ENCODE measurements at places on chromosomes 6 and 20. TPM values are rescaled to one million over a fixed set of nuclear protein-coding genes. Genes with fewer than 3 reads are reported as not detected.

FRMD1 gene
- total RNA-seq: not detected

HLA-DOA gene
- not detected for total RNA-seq

MDFI gene
- total RNA-seq: 48.5 TPM

GRCh38 chr6:37822851-37823682 is 3.5 kb downstream of the ZFAND3 start:
- DNase-seq: no peak

LEMD2 gene
- total RNA-seq: 48.3 TPM

SEMG2 gene
- not detected for total RNA-seq

- no peak for DNase-seq
These were observed 71.3 kb downstream of the ATXN1 start for GRCh38 chr6:16689788-16690607.

DNA sequence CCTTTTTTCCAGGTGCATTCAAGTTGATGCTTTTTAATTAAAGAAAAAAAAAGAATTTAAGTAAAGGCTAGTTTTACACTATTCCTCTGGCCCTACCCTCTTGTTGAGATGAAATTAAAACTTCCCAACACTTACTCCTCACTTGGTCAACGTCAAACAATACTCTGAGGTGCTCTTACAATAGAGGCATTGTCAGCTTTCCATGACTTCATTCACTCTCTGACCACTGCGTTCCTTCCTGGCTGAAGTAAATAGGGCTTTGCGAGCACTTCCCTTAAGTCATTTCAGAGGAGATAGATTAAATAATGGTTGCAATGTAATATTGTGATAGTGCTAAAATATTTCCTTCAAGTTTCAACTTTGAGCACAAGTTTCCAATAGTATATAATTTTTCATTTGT is 229.8 kb upstream of the CEP162 start:
- DNase-seq: no peak

DNA sequence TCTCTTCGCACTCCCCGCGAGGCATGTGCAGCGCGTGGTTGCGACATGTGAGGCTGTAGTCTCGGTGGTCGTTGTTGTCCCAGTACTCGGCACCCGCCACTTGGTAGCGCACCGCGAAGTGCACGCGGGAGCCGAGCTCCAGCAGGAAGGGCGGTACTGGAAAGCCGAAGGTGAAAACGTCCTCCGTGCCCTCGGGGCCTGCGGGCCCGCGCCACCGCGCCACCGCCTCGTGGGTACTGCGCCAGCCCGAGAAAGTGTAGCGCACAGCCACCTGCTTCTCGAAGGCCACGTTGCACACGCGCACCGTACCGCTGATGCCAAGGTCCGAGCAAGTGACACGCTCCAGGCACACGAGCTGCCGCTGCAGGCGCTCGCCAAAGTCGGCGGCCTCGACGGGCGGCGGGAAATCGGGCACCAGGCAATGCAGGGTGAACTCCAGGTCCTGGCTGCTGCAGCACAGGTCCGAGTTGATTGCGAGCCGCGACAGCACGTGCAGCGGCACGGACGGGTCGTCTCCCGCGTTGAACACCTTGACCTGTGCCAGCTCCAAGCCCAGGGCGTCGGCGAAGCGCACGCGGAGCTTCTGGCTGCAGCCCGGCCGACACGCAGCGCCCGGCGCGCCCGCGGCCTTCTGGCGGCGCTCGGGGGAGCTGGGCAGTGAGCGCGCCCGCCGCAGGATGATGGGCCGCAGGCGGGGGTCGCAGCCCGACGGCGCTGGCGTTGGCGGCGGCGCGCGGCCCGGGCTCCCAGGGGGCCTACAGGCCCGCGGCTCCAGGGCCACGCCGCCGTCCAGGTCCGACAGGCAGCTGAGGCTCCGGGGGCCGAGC is 840 bp downstream of the PPP1R3D start:
- DNase-seq: no peak

GRCh38 chr6:130577178-130577919 is 211.5 kb downstream of the TMEM200A start:
- no peak for DNase-seq

- no peak for DNase-seq
These were observed 24.1 kb downstream of the ZHX3 start for GRCh38 chr20:41293269-41294037.

CPNE5 gene
- total RNA-seq: 0.58 TPM

PRKN gene
- 0.07 TPM for total RNA-seq

DNA sequence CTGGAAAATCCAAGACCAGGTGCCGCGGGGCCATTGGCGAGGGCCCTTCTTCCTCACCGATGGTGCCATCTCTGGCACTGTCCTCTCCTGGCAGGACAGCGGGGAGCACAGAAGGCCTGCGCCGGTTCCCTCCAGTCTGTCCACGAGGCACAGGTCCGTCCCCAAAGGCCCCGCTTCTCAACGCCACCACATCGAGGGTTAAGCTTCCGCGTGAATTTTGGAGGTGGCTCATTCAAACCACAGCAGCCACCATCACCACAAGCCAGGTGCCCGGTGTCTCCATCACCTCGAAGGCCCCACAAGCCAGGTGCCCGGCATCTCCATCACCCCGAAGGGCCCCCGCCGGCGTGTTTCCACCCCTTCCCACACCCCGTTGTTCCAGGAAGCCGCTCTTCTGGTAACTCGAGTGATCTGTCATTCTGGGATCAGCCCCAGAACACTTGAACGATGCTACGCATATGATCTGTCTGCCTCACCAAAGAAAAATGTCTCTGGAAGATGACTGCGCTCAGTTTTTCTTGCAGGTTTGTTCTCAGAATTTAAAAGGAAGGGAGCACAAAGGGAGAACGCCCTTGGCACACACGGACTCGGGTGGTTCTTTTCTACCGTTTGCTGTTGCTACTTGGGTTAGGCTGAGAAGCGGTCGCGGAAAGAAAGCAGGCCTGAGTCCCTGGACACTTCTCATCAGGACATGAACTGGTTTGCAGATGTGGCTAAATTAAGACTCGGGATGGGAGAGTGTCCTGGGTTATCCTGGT is 9.9 kb upstream of the KIF25 start:
- no peak for DNase-seq

- DNase-seq: no peak
These were observed 18.5 kb downstream of the GSTA4 start for GRCh38 chr6:52976591-52977035.

- no peak for DNase-seq
These were observed 164.5 kb downstream of the GRM4 start for GRCh38 chr6:33981421-33981820.

- DNase-seq: no peak
These were observed 315.4 kb downstream of the PLCB1 start for GRCh38 chr20:8447262-8448120.

- DNase-seq: no peak
These were observed 72.8 kb downstream of the MDGA1 start for GRCh38 chr6:37624606-37625574.

DNA sequence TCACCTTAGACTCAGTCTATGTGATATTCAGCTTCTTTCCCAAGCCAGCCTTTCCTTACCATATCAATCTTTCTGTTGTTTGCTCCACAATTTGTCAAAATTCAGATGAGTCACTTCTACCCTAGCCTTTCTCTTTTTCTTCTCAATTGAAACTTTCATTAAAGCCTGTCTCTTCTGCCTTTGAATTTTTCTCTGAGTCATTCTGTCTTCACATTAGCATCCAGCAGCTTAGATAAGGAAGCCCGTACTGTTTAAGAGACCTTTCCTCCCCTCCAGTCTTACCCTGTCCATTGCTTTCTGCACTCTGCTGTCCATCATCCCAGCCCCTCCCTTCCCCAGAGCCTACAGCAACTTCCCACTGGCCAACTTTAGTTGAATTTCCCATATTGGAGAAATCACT is 34.9 kb upstream of the RALGAPA2 start:
- DNase-seq: no peak

CALHM6 gene
- 0.35 TPM for total RNA-seq

DNA sequence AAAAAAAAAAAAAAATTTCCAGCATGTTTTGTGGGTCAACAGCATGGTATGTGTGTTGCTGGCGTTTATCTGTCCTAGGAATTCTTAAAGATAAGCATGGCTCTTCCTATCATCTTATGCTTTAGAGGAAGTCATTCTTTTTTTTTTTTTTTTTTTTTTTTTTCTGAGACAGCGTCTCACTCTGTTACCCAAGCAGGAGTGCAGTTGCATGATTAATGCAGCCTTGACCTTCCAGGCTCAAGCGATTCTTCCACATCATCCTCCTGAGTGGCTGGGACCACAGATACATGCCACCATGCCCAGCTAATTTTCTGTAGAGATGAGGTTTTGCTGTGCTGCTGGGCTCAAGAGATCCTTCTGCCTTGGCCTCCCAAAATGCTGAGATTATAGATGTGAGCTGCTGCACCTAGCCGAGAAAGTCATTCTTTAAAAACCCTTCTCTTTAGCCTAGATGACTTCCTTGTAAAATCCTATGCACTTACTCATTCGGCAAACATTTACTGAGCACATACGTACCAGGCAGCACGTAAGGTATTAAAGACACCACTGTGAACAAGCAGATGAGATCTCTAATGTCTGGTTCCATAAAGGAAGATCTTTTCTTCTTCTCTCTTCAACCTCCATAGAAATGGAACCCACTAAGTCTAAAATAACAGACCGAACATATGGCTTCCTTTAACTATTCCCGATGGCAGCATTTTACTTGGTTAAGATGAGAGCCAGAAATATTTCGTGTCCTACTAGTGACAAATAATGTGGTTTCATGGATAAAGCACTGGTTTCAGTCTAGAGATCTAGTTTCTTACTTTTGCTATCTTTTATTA is 122.4 kb downstream of the RIN2 start:
- peak; percentile 76 for DNase-seq

GRIK2 gene
- total RNA-seq: not detected

- DNase-seq: no peak
These were observed 10.7 kb upstream of the GATA5 start for GRCh38 chr20:62486484-62486883.

DNA sequence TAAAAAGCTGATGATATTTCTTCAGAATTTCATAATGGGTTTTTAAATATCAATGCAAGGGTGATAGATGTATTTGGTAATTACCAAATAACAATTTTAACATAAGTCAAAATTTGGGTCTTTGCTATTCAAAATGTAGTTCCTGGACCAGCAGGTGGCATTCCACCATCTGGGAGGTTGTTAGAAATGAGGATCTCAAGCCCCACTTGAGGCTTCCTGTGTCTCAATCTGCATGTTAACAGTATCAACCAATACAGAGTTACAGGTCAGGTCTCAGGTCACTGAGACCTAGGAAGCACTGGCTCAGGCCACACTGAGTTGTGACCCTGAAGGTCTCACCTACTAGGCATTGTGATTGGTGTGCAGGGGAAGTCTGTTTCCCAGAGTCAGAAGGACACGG is 57.2 kb upstream of the MTRF1L start:
- no peak for DNase-seq

ULBP3 gene
- 8.2 TPM for total RNA-seq

FERMT1 gene
- 26.1 TPM for total RNA-seq

DNA sequence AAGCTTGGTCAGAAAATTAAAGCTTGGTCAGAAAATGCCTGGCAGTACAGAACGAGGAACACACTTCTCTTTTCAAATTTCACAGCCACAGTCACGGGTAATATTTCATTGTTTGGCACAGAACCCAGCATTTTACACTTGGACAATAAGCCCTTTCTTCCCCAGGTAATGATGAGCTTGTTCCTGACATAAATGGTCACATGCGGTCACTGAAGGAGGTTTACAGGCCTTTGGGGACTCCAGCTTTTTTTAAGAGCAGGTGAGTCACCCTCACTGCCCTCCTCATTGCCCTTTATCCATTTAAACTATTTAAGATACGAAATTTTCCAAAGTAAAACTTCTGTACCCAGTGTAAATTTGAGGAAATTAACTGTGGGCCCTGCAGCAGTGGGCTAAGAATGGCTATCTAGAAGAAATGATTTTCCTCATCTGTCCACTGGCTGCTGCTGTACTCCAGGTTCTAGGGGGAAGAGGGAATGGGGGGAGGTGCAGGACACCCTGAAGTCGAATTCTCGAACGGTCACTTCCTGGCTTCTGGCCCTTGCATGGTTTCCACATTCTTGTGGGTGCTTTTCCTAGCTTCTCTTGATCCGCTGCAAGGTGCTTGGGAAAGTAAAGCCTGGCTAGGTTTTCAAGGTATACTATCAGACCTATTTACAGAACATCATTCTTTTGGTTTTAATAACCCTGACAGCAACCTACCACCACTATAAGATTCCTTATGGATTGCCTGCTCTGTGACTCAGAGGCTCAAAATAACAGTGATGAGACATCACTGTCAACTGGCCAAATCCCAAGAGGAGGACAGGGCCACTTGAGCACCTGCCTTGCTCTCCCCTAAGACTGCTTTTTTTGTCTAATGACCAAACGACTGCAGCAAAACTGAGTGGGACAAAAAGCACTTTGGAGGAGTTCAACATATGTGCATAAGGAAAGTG is 75.8 kb downstream of the PREP start:
- no peak for DNase-seq

GRCh38 chr6:125843593-125843992 is 52.8 kb downstream of the NCOA7 start:
- no peak for DNase-seq

DNA sequence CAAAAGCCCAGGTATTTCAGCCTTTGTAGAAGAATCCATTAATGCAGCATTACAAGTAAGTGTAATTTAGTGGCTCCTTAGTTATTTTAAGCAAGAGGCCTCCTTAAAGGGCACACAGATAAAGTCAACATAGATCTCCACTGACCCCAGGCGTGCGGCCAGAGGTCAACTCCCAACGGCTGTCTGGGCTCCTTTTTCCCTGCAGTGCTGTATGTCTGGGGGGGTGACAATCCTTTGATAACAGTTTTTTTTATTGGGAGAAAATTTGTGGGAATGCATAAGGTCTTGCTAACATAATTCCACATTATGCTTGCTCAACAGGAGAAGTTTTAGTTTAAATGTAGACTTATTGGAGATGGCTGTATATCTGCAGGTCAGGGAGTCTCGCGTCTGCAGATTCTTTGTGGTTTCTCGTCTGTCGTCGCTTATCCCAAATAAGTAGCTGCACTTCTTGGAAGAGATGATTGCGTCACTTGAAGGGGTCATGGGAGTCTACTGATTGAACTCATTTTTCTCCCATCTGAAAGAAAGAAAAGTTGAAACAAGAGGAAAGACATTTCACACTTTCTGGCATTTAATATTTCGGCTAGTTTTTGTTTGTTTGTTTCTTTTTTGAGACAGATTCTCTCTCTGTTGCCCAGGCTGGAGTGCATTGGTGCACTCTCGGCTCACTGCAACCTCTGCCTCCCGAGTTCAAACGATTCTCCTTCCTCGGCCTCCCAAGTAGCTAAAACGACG is 151.7 kb upstream of the AKAP12 start:
- DNase-seq: no peak

TPBG gene
- 25.7 TPM for total RNA-seq

GRCh38 chr6:124008000-124008987 is 204.6 kb downstream of the NKAIN2 start:
- DNase-seq: no peak

TPD52L1 gene
- total RNA-seq: 54.3 TPM

GRCh38 chr6:56694002-56694401 is 51.3 kb upstream of the DST start:
- DNase-seq: no peak

ANGPT4 gene
- not detected for total RNA-seq

- no peak for DNase-seq
These were observed 30.3 kb upstream of the ZBTB22 start for GRCh38 chr6:33347816-33348215.

DNA sequence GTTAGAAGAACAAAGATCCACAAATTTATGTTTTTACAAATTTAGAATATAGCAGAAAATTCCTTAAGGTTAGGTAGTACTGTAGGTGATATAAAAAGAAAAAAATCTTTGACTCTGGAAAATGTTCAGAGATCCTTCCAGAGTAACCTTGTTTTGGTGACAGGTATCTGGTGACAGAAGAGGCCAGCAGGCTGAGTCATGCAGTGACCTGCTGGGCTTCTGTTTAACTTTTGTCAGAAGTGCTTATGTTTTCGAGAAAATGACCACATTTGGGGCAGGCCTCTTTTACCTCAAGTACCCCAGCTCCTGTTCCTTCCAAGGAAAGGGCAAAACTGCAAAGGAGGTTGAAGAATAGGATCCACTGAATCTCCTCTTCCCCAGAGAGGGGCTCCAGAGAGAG is 10.5 kb upstream of the CLDN20 start:
- no peak for DNase-seq
